Stimulated activated CD4-positive, alpha-beta T cell treated with anti-CD3 and anti-CD28 coated beads, Interleukin-4, amount 100 ng/mL, for 4 hours (primary cell): ENCODE measurements at places on chromosomes 12 and 14.

DNA sequence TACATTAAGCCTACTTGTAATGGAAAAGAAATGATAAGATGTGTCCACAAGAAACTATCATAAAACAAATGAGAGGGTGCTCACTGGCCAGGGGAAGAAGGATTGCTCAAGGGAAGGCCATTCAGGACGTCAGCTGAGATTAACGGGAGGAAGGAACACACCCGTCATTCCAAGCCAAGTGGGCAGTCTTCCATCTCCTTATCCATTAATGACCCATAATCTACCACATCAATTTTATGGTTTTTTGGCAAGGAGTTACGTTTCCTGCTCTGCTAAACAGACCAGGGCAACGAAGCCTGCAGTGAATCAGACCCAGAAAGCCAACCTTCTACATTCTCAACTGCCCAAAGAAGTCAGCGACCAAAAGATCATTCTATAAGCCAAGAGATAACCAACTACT is 25.1 kb downstream of the PRKAB1 start:
- DNase-seq: no peak

DNA sequence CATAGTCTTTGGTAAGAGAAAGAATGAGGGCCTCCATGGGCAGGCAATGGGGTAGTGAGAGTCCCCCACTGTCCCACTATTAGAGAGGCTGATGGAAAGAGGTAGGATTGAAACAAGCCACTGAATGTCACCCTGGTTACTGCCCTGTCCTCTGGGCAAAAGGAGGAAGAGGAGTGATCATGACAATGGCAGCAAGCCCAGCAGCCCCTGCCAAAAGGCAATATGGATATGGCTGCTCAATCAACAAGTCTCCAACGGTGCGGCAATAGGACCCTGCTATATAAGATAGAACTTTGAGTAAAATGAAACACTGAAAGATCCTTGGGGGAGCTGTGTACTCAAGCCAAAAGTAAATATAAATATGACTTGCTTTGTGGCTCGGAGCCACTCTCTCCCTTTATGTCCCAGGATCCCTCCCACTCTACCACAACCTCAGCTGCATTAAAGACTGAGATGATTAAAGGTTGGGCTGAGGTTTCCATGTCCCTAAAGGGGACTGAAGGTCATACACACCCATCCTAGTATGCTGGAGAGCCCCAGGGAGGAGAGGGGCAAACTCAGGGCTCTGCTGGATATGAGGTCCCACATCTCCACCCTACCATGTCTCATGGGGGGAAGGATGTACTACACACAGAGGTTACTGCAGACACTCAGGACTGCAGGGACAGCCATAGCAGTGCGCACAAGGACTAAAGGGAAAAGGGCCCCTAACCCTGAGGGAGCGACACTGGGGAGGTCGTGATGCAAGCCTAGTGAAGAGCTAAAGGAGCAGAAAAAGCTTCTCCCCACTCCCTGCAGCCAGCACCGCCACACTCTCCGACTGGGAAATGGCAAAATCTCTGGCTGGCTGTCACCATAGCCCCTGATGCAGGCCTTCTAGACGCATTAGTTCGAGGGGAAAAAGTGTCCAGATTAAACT is 5.9 kb downstream of the POMT2 start:
- no peak for DNase-seq

- no peak for DNase-seq
These were observed 457.1 kb downstream of the TMEM132D start for GRCh38 chr12:129446696-129447095.

- DNase-seq: peak; percentile 75
These were observed 257.8 kb upstream of the BTG1 start for GRCh38 chr12:92403210-92404175.

DNA sequence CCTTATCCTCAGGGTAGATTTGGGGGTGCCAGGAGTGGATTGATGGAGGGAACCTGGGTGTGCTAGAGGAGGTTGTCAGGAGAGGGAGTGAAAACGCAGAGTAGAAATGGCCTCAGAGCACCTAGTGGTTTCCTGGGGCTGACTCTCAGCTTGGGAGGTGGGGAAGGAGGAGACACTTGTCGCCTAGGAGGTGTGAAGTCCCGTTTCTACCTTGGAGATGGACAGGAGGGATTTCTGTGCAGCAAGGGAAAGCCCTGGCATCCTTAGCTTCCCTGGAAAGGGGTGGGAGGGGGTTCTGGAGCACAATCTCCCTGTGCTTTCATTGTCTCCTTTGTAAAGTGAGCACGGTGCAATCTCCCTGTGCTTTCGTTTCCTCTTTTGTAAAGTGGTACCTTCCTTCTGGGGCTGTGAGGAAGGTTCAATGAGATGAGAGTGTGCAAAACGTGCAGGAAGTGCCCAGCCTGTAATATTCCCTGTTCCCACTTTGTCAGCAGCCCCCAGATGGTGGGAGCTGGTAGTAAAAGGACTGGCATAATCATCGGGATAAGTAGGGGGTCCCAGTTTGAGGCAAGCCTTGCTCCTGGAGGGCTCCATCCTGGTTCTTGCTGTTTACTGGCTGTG is 1.6 kb downstream of the OAS3 start:
- no peak for DNase-seq

DNA sequence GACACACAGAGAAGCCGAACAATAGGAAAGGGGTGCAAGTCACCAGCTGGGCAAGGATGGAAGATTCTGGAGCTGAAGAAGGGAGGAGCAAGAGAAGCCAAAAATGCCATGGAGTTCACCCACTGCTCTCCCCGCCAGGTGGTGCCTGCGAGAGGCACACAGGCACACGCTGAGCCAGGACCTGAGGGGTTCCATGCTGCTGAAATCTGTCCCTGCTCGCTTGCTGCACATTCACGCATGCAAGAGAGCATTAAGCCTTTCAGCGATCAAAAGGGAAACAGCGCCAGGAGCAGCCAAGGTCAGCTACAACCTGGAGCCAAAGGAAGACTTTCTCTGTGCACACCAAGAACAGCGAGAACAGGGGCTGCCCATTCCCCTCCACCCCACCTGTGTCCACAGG is 104.1 kb downstream of the ANO2 start:
- no peak for DNase-seq

DNA sequence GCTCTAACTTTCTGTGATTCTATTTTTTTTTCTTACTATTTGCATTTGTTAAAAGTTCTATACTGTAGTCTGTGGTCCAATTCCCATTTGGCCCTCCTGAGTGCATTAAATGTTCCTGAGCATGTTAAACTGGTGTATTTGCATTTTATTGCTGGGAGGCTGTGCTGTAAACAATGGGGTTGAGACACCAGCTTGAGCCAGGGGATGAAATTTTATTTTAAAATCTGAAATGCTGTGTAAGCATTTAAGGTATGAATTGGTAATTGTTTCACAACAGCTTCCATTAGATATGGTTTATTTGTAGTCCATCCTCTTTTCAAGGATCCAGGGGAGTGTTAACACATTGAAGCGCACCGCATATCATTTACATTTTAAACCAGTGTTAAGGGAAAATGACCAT is 89.9 kb upstream of the RFX4 start:
- DNase-seq: no peak

- no peak for DNase-seq
These were observed 47.8 kb downstream of the ADGRD1 start for GRCh38 chr12:131001493-131001892.

GRCh38 chr14:61108496-61109141 is 127.6 kb downstream of the SLC38A6 start:
- no peak for DNase-seq

GRCh38 chr14:71933001-71933587 is 865 bp downstream of the RGS6 start:
- DNase-seq: no peak

GRCh38 chr12:13957576-13957975 is 23.8 kb downstream of the GRIN2B start:
- no peak for DNase-seq

GRCh38 chr12:124152731-124153130 is 142.2 kb upstream of the RFLNA start:
- DNase-seq: no peak

DNA sequence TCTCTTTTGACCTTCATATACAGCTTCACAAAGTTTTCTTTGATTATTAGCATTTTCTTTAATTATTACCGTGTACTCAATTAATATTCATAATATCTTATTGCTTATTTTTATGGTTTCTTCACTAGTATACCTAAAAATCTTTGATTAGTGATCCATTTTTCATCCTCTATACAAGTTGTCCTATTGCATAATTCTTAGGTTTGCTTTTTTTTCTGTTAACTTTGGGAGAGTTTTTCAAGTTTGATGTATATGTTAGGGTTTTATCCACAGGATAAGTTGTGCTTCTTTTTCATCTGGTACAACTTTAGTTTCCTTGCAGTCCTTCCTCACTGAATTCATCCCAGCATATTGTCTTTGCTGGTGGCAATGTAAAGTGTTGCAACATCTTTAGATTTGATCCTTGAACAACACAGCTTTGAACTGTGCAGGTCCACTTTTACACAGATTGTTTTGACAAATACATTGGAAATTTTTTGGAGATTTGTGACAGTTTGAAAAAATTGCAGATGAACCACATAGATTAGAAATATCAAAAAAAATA is 88.6 kb upstream of the NAV3 start:
- no peak for DNase-seq

DNA sequence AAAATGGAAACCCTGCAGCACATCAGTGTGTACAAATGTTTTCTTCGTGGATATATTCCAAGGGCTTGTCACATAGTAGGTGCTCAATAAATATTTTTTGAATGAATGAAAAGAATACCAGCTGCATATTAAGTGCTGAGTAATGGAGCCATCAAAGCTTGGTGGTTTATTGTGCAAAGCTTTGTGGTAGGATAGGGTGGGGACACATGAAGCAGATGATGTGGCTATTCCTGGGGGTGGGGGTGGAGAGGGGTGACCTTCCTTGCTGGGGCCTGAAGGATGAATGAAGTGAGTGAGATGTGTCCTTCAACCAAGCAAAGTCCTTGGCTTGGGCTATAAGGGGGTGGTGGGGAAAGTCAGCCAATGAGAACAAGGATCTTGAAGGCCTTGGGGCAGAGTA is 4.3 kb upstream of the KRT81 start:
- no peak for DNase-seq

DNA sequence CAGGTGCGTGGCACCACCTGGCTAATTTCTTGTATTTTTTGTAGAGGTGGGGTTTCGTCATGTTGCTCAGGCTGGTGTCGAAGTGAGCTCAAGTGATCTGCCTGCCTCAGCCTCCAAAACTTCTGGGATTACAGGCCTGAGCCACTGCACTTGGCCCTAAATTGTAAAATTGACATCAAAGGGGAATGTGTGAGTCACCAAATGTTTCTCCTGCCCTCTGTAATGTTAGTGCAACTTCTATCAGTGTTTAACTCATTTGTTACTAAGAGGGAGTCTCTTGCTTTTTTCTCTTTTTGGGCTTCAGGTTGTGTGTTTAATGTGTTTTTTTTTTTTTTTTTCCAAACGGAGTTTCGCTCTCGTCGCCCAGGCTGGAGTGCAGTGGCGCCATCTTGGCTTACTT is 2.3 kb downstream of the TULP3 start:
- DNase-seq: no peak

DNA sequence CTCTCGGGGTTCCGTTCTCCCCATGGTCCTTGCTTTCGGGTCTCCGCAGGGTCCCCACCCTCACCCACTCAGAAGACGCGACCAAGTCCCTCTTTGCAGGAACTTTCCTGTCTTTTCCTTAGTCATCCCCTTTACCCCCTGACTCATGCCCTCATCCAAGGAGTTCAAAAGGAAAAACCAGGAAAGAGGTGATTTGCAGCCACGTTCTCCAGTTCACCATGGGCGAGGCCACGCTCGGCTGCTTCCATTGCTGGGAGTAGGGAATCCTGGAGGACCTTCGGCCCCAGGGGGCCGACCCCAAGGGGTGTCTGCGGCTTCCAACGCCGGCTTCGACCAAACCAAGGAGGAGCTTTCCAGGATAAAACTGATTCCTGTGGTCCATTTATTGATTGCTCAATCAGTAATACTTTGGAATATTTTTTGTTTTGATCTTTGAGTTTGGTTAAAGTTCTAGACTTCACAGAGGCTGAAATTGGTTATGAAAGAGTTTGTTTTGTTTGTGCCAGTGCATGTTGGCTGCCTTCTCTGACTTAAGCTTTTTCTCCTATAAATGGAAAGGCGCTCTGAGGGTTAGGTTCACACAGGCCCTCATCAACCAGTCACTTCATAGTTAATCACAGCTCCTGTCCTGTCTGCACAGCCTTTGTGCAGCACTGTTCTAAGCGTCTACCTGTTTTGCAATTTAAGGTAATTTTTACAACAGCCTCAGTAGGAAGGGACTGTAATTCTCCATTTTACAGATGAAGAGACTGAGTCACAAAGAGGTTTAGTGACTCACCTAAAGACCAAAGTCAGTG is 827 bp downstream of the ALDH2 start:
- DNase-seq: no peak

DNA sequence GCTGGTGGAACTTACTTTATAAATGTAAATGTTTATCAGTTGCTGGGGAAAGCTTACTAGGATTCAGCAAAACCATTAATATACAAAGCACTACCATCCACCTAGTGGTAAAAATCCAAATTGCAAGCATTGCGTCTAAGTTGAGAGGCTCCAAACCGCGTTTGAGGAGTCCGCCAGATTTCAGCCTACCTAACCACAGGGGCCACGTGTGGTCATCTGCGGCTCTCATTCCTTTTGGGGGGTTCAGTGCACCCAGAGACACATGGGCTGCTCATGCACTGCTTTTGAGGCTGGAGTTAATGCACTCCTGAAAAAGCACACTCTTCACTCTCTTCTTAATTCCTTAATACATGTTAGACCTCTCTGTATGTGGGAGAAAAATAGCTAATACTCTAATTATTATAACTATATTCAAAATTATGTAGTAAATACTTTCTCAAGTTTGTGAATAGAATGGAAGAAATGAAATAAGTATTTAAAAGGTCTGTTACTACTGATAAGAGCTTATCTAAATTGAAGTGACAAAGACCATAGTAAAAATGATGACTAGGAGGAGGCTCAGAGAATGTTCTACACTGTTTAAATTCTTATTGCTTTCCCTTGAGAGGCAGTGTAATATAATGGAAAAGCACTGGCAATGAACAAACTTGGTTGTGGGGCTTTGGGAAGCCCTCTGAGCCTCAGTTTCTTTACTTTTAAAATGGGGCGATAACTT is 41.4 kb upstream of the MANSC4 start:
- DNase-seq: peak; percentile 13

GRCh38 chr14:39302124-39302810 is 68.6 kb downstream of the MIA2 start:
- DNase-seq: no peak

DNA sequence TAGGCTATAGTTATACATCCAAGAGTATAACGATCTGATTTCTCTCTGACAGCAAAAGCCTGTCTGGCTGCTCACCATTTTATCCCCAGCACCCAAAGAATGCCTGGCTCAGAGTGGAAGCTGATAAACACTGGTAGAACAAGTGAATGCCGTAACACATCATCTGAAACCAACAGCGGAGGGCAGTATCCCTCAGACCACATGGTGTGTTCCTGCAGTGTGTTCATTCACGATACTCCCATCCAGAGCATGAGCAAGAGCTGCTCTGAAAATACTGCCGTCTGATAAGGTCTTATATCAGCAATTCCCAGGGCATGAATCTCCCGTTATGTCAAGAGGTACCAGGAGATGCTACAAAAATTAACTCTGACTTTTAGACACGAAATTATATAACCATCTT is 95.9 kb downstream of the TTC7B start:
- DNase-seq: no peak

- peak; percentile 67 for DNase-seq
These were observed 5.8 kb upstream of the SLC48A1 start for GRCh38 chr12:47767216-47767724.
